ENCODE measurements at places on chromosomes 6 and 20. TPM values are rescaled to one million over a fixed set of nuclear protein-coding genes. Genes with fewer than 3 reads are reported as not detected.

The NINL gene
- total RNA-seq = 5.7 TPM

The EDN3 gene
- 8.4 TPM for total RNA-seq

The TP53TG5 gene
- not detected for total RNA-seq

The RNF39 gene
- total RNA-seq = not detected

The CAP2 gene
- 47.5 TPM for total RNA-seq

Data from skeletal muscle tissue (tissue), 5 donors.